ENCODE measurements at places on chromosomes 5 and 9.

GRCh38 chr5:128574041-128574440 is 36.0 kb upstream of the FBN2 start:
- DNase-seq: no peak

DNA sequence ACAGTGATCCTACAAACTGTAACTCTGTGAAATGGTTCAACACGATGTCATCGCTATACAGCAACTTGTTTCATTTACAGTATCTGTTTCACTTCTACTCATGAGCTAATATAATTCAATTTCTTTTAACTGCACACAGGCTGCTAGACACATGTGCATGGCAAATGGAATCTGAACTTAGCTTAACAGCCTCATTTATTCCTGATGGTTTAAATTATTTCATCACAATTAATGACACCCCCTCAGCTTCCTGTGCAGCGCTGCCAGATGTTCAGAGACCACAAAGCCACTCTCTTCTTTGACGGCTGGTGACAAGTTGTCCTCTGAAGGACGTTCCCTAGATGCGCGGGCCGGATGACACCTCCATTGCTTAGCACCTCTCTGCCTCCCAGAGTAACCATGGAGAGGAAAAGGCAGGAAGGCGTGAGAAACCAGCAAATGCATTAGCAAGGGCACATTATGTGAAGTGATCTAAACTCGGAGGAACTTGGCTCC is 191.1 kb downstream of the BNC2 start:
- no peak for DNase-seq

DNA sequence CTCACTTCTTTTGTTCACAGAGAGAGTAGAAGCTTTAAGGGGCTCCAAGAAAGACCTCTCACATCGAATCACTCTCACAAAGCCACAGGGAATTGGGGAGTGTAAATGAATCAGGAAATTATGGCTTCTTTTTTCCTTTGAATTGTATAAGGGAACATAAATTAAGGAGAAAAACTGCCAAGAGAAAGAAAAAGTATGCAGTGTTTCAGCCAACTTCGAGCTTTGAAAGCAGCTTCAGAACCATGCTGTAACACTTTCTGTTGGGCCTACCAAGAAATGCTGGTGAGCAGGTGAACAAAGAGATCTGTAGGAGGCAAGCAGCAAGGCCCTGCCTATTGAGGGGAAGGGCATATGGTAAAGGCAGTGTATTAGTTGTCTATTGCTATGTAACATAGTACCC is 33.4 kb upstream of the CTNNA1 start:
- no peak for DNase-seq

DNA sequence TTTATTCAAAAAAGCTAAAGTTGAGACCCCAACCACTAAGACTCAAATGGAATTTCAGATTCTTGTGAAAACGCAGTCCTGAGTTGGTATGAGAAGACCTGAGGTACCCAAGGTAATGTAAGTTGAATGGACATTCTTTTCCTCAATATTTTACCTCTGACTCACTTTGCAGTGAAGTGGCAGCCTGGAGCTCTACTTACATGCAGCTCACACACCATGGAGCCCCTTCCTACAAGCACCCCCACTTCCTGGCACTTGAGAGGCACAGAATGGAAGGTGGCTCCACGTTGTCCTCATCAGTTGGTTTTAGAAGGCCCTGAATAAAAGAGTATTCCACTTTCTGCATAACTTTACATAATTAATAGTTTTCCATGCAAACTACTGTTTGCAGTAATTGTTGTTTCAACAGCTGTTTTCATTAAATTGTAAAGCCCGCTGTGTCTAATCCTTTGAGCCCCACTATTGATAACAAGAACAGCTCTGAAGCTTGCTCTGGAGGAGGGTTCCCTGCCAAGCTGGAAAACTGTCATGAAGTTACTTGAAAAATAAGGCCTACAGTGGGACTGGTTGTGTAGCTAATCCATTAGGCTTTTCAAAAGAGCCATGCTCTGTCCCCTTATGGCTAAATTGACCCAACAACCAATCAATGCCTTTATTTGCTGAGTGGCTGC is 102.2 kb upstream of the SPATA31D4 start:
- DNase-seq: no peak

DNA sequence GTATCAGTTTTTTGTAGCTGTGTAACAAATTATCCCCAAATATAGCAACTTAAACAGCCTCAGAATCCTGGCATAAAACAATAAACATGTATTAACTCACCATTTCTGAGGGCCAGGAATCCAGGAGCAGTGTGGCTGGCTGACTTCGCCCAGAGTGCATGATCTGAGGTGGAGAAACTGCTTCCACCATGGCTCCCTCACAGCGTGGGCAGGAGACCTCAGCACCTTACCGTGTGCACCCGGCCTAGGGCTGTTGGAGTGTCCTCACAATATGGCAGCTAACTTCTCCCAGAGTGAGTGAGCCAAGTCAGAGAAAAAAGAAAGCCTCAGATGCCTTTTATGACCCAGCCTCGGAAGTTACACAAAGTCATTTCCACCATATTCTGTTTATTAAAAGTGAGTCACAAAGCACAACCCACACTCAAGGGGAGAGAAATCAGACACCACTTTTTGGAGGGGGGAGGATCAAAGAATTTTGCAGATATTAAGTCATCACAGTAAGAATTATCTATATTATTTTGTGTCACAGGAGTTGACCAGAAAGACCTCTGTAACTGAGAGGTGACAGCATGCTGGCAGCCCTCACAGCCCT is 59.6 kb downstream of the TSTD2 start:
- DNase-seq: no peak

DNA sequence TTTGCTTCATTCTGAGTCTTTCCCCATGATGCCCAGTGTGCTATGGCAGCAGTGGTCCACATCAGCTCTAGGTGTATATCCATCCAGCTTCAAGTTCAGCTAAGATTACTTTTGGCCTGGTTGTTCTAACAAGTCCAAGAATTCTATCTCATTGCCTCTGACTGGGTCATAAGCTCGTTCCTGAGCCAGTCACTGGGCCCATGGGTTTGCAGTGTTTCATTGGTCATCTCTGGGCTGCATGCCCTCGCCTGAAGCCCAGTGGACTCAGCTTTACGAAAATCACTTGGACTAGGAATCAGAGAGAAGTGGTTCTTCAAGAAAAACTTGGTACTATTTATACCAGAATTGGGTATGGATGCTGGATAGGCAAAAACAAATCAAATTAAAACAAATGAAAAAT is 16.1 kb upstream of the ARHGAP26 start:
- no peak for DNase-seq

- DNase-seq: no peak
Measured at GRCh38 chr5:169171515-169171914, 129.4 kb downstream of the SLIT3 start.

GRCh38 chr9:4079906-4080305 is 220.0 kb downstream of the GLIS3 start:
- DNase-seq: no peak

GRCh38 chr9:132894862-132895835 is 16.5 kb downstream of the SPACA9 start:
- no peak for DNase-seq

GRCh38 chr5:140113180-140113698 is 670 bp upstream of the PURA start:
- DNase-seq: no peak

DNA sequence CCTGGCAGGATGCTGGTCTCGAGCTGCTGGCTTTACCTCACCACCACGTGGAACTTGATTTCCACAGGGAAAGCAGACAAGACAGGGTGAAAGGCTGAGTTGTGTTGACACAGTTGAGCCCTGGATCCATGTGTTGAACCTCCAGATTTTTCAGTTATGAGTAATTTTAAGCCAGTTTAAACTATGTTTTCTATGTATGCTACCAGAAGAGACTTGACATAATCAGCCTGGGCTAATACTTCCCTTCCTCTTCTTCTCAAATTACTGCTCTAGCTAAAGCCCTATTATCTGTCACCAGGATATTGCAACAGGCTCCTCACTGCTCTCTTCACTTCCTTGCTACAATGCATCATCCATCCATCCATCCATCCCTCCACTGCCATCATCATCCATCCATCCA is 12.0 kb upstream of the PHYKPL start:
- DNase-seq: no peak

- DNase-seq: no peak
Measured at GRCh38 chr9:69937833-69938535, 105.7 kb upstream of the MAMDC2 start.

DNA sequence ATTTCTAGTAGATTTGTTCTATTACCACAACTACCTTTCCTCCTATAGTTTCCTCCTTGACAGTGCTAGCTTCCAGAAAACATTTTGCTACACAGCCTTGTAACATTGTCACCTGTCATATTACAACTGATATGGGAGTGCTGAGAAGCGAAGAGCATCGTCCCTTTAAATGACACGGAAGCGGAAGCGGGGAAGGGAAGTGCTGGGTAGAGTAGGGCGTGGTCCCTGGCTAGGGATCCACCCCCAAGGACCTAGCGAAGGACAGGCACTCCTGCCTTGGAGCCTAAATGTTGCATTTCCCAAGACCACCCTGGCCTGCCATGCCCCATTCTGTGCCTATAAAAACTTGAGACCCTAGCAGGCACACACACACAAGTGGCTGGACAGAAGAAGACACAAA is 57.4 kb upstream of the RANBP6 start:
- DNase-seq: no peak

DNA sequence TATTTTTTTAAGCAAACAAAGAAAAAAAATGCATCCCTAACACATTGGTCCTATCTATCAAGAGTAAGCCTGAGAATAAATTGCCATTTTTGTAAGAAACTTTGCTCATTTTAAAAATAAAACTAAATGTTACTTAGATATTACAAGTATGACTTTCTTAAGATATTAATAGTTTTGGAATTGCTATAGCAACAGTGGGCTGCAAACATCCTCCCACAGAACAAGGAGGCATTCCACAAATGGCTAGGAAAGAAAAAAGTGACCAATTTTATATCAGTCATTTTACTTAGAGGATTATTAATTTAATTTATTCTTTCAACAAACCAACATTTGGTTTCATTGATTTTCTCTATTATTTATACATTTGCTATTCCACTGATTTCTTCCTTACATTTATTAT is 63.7 kb downstream of the LURAP1L start:
- DNase-seq: no peak

DNA sequence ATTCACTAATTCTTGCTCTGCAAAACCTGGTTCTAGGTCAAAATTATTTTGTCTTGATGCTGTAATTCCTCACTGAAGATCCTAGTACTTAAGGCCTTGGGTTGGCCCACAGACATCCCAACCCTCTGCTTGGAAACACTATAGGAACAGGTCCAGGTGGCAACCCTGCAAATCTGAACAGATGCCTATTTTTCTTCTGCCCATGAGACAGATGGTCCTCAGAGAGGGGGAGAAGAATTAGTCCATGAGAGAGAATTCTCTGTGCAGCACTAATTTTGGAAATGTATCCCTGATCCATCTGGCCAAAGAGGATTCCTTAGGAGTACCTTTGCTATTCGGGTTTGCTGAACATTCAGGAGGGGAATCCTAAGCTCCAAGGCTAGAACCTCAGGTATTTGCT is 156.3 kb downstream of the ELAVL2 start:
- no peak for DNase-seq

DNA sequence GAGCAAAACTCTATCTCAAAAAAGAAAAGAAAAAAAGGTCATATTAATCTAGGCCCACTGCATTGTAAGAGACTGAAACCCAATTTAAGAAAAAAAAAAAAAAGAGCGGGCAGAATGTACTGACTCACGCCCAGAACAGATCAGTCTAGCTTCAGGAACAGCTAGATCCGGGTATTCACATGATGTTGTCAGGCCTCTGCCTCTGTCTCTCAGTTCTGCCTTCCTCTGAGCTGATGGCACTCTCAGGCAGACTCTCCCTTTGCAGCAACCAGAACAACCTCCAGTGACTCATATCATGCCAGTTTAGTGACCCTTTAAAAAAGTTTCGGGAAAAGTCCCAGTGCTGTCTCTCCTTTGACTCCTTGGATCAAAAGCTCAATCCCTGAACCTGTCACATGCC is 53.0 kb downstream of the NEURL1B start:
- no peak for DNase-seq

GRCh38 chr5:16007750-16008415 is 171.7 kb downstream of the MARCHF11 start:
- DNase-seq: no peak

GRCh38 chr5:119578937-119579336 is 50.4 kb upstream of the FAM170A start:
- DNase-seq: no peak

- no peak for DNase-seq
Measured at GRCh38 chr9:11199335-11199734, 586.5 kb upstream of the PTPRD start.

- no peak for DNase-seq
Measured at GRCh38 chr9:110008663-110009062, 199.3 kb downstream of the C9orf152 start.

DNA sequence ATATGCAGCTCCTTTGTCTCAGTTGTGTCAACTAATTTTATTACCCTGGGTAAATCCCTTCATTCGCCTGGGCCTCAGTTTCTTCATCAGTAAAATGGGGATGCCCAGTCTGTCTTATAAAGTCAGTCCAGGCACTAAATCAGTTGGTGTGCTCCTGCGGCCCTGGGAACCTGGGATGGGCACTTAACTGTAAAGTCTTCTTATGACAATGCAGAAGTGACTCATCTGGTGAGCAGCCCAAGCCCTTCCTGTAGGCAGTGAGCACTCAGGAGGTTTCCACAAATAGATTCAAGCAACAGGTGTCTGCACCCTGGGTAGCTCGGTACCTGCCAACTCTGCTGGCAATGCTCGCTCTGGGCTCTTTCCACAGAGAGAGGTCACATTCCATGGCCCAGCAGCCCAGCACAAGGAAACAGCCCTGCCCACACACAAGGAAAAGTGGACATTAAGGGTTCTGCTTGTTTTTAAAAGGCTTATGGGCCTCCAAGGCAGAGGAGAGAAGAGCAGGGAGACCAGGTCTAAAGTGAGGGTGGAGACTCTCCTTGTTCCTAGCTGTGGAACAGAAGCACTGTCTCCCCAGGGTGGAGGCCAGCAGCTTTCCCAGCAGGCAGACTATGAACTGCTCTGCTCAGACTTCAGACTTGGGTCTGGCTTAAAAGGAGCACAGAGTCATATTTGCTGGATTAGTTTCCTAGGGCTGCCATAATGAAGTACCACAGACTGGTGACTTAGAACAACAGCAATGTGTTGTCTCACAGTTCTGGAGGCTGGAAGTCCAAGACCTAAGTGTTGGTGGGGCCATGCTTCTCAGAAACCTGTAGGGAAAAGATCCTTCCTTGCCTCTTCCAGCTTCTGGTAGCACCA is 89.7 kb upstream of the ADRA1B start:
- DNase-seq: no peak

Data from stimulated activated CD4-positive, alpha-beta T cell treated with anti-CD3 and anti-CD28 coated beads, Interleukin-15, amount 100 ng/mL, for 48 hours (primary cell).